Stimulated activated CD8-positive, alpha-beta memory T cell treated with anti-CD3 and anti-CD28 coated beads, Interleukin-15, amount 100 ng/mL, for 48 hours (primary cell): ENCODE measurements at places on chromosomes 2 and 18.

GRCh38 chr2:79789811-79790210 lies 277.0 kb downstream of the CTNNA2 start:
- DNase-seq: no peak

- no peak for DNase-seq
These were observed 843.8 kb upstream of the ACVR2A start for GRCh38 chr2:147001061-147001460.

- DNase-seq: peak; percentile 22
These were observed 38.9 kb upstream of the LDLRAD4 start for GRCh38 chr18:13179566-13180113.

DNA sequence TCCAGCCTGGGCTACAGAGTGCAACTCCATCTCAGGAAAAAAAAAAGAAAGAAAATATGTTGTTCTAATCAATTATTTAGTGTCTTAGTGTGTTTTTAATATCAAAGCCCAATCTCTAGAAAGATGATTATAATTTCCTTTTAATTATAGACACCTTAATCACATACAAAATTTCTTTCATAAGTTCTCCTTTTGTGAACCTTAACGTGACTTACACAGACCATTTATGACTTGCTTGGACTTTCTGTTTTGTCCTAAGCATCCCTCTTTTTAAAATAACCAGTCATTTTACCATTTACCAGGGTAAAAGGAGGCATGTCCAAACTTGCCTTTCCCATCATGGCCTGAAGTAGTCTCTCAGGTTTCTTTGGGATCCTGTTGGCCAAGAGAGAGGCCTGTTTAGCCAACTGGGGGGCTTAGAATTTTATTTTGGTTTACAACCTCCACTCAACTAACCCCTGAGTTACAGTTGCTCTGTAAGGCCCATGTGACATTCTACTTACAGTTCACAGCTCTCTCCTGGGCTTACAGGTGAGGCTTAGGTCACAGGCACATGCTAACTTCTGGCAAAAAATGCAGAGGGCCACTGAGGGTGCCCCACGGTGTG lies 23.9 kb upstream of the GPR155 start:
- DNase-seq: no peak

- no peak for DNase-seq
These were observed 128.5 kb downstream of the KCNE4 start for GRCh38 chr2:223180463-223180862.

- DNase-seq: no peak
These were observed 124.7 kb downstream of the TAF4B start for GRCh38 chr18:26350961-26351360.

GRCh38 chr2:66571918-66572317 lies 137.0 kb downstream of the MEIS1 start:
- no peak for DNase-seq

DNA sequence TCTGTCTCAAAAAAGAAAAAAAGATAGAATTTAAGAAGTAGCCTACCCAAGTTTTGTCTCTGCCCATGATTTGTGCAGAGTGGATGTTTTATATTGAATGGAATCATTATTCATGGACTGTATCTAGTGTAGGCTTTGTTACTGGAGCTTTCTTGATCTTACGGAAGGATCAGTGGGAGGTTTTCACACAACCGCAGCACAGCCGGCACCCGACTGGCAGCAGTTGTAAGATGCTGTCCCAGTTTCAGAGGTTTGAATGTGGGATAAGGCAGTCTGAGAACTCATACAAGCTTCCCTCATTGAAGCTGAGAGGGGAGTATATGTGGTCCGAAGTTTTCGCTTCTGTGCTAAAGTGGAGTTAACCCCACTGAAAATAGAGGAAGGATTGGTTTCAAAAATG lies 19.7 kb upstream of the SAG start:
- DNase-seq: no peak

DNA sequence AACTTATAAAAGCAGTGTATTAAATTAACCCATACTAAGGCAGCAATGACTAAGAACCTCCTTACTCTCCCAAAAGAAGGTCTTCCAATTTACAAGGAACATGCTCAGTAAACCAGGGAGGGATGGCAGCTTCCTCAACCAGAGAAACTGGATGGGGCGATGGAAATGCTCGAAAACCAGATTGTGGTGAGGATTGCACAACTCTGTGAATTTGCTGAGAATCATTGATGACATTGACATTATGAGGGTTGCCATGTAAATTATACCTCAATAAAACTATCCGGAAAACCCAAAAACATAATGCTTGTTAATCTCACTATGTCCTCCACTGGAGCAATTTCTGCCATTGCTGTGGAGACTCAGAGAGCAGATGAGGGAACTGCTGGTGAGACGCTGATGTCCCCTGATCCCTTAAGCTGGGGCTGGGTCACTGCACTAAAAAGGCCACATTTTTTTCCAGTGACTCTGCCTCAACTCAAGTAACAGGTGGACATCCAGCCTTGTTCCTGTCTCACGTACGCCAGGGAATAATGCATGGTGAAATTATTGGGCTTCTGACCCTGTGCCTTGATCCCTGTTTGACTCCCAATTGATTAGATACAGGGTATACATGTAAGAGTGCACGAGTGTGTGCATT lies 288.3 kb downstream of the CYP26B1 start:
- DNase-seq: no peak

DNA sequence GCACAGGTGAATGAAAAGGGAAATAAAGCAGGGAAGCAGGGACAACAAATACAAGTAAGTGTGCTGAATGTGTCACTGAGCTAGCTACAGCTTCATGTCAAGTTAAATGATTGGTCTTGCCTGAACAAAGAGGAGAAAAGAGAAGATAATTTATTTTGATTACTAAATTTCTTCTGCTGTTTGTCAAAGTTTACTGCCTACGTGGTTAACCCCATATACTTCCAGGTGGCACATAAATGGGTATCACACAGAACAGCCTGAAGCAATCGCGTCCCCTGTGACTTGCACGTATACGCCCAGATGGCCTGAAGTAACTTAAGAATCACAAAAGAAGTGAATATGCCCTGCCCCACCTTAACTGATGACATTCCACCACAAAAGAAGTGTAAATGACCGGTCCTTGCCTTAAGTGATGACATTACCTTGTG lies 434.2 kb downstream of the LRRTM4 start:
- no peak for DNase-seq

DNA sequence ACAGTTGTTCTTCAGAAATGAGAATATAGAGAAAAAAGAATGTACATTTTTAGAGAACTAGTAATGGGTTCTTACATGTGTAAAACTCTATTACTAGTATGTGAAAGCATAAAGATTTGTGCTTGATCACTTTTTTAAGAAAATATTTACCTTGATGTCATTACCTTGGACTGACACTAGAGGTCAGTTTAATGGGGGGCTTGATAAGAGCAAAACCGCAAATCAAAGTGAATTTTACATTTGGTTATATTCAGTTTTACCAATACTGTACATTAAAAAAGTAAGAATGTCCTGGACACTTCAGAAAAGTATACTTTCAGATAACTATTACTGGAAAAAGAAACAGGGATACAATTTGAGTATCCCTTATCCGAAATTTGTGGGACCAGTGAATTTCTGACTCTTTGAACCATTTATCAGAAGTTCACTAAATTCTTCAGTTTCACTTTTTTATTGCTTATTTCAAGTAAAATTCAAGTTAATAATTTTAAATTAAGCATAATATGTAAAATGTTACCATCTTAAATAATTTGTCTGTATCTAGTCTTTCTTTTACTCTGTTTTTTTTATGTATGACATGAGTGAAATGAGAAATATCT lies 1149.5 kb downstream of the DSC3 start:
- no peak for DNase-seq

DNA sequence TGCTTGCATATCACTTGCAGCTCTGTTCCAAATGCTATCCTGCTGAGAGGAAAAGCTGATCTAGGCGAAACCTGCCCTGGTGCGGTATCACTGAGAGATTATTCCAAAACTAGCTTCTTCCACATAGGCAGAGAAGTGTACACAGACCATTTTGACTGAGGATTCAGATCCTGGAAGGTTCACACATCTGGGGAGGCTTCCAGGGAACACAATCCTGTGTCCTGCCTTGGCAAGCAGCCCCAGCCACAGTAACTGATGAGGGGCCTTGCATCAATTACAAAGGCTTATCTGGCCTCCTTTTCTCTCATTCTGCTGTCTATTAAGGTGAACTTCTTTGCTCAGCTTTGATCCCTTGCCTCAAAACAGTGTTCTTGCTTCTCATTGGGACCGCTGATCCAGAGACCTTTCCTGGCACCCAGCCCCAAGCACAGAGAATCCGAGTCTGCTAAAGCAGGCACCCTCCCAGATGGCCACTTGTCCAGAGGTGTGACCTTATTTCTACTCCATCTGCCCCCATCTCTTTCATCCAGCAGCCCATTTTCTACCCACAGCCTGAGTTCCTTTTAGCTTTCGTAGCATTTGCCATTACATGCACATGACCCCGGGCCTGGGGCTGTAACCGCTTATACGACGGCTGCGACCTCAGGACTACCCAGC lies 52.3 kb upstream of the ZFP36L2 start:
- DNase-seq: no peak

DNA sequence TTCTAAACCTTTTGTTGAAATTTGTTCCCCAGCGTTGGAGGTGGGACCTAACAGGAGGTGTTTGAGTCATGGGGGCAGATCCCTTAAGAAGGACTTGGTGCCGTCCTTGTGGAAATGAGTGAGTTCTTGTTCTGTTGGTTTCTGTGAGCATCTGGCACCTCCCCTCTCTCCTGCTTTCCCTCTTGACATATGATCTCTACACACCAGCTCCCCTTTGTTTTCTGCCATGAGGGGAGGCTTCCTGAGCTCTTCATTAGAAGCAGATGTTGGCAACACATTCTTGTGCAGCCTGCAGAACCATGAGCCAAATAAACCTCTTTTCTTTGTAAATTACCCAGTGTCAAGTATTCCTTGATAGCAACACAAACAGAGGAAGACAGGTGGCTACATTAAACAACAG lies 23.8 kb downstream of the NABP1 start:
- no peak for DNase-seq

DNA sequence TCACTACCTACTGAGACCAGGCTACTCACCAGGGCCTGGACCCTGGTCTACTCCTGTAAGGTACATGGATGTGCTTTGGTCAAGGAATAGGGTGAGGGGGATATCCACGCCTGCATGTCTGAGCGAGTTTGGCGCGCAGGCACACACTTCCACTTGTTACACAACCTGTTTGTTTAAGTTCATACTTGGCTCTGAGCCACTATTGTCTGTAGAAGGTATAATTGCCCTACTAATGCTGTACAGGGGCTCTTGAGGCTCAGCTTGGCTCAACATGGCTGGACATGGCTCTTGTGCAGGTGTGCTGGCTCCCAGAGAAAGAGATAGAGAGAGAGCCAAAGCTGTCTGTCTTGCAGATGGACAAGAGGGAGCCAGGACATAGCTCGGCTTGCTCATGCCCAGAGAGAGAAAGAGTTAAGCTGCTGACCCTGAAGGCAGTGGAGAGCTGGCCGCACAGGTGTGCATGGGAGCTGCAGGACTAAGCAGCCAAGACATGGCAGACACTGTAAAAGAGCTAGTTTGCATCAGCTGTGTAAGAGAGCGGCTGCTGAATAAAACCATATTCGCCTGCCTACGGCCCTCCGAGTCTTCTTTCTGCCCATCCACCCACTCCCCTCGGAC lies 35.2 kb downstream of the NPPC start:
- no peak for DNase-seq

GRCh38 chr18:78924786-78925540 lies 54.7 kb upstream of the SALL3 start:
- no peak for DNase-seq

GRCh38 chr2:168650139-168650538 lies 152.3 kb upstream of the NOSTRIN start:
- no peak for DNase-seq

- DNase-seq: no peak
These were observed 42.4 kb downstream of the TMEM18 start for GRCh38 chr2:634636-635388.

- no peak for DNase-seq
These were observed 31.3 kb downstream of the DGKD start for GRCh38 chr2:233385489-233386044.
